ENCODE measurements at places on chromosomes 11 and 22.

DNA sequence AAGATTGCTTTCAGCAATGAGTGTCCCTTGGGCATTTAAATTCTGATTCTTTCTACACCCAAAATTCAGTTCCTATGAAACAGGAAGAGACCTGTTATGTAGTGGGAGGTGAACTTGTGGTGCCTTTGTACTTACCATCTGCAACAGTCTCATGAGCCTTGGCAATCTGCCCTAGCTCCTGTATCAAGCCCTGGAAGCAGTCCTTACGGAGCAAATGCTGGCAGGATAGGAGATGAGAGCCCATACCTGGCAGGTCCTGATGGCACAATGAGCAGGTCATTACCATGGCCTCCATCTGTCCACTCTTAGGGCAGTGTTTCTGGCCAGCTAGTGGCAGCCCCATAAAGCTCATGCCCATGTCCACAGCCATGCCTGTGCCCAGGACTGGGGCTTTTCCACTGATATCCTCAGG lies 10.8 kb downstream of the TRIM66 start:
- DNase-seq = no peak

GRCh38 chr11:126963603-126964363 lies 36.8 kb downstream of the KIRREL3 start:
- peak; percentile 44 for DNase-seq

DNA sequence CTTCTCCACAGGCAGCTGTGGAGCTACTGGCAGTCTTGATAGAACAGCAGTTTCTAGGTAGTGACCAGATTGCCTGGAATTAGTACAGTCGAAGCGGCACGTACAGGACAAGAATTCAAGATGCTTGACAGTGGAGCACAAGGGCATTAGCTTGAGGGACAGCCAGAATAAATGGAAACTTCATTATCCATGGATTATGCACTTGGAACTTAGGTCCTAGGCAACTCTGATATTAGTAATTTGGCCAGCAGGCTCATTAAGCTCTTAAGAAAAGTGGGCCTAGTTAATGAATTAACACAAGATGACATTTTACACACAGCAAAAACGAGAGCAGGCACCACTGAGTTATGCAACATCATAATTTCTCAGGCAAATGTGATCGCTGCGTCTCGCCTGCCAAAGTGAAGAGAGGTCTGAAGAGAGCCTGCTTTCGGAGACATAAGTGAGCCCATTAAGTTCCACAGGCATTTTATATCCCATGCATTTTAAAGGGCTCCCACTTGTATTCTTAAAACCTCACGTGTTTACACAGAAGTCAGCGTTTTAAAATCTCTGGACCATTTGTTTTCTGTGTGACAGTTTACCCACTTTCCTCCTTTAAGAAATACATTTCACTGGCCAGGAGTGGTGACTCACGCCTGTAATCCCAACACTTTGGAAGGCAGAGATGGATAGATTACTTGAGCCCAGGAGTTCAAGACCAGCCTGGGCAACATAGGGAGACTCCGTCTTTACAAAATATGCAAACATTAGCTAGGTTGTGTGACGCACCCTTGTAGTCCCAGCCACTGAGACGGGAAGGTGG lies 66.2 kb downstream of the COMMD9 start:
- no peak for DNase-seq

- DNase-seq = no peak
Observed at GRCh38 chr11:2309251-2310072, 7.6 kb downstream of the TSPAN32 start.

- DNase-seq = no peak
Observed at GRCh38 chr11:70059971-70060370, 18.1 kb upstream of the ANO1 start.

- no peak for DNase-seq
Observed at GRCh38 chr22:29912605-29913398, 29.8 kb downstream of the MTMR3 start.

DNA sequence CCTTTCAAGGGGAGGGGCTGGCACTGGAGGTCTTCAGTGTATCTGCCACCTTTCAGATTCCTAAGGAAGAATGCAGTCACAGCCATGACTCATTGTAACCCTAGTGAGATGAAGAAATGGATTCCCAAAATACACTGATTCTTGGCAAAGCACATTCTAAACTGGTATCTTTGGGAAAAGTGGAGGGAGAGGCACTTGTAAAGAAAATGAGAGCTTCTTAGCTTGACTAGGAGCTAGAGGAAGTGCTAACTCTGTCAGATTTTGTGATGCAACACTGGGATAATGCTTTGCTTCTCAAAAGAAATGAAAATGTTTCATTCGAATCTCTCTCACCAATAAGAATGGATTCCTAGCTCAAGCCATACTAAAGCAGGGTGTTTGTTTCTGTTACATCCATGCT lies 14.3 kb downstream of the NRIP3 start:
- DNase-seq = no peak

- DNase-seq = no peak
Observed at GRCh38 chr11:123527526-123527925, 97.5 kb downstream of the GRAMD1B start.

GRCh38 chr22:20084547-20085413 lies 4.7 kb downstream of the DGCR8 start:
- DNase-seq = no peak

- no peak for DNase-seq
Observed at GRCh38 chr11:127531167-127531566, 530.6 kb upstream of the KIRREL3 start.

GRCh38 chr11:110473706-110474105 lies 44.0 kb downstream of the FDX1 start:
- no peak for DNase-seq

DNA sequence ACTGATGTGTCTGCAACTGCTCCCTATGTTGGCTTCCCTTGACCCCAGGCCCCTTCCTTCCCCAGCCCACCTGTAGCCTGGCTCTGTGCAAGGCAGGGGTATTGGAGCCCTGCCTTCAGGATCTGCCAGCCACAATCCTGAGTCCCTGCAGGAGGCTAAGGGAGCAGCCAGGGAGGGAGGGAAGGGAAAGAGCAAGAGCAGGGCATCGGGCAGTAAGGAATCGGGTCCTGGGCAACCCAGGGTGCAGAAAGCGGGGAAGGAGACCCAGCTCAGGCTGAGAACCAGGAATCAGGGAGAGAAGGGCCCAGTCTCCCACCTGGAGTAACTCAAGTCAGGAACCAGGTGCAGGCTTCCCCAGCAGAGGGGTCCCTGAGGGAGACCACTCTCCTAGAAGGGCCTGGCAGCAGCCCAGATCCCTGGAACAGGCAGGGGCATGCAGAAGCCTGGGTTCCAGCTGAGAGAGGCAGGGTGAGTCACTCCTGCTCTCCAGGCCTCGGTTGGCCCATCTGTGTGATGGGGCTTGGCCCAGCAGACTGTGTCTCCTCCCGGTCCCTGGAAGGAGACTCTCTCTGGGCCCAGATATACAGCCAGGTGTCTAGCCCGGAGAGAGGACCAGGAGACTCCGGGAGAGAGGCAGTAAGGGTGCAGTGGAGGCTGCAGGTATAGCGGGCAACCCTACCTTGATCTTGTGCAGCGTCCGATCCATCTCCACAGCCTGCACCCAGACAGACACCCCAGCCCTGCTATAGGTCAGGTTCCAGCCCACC lies 13.4 kb downstream of the STARD10 start:
- no peak for DNase-seq

DNA sequence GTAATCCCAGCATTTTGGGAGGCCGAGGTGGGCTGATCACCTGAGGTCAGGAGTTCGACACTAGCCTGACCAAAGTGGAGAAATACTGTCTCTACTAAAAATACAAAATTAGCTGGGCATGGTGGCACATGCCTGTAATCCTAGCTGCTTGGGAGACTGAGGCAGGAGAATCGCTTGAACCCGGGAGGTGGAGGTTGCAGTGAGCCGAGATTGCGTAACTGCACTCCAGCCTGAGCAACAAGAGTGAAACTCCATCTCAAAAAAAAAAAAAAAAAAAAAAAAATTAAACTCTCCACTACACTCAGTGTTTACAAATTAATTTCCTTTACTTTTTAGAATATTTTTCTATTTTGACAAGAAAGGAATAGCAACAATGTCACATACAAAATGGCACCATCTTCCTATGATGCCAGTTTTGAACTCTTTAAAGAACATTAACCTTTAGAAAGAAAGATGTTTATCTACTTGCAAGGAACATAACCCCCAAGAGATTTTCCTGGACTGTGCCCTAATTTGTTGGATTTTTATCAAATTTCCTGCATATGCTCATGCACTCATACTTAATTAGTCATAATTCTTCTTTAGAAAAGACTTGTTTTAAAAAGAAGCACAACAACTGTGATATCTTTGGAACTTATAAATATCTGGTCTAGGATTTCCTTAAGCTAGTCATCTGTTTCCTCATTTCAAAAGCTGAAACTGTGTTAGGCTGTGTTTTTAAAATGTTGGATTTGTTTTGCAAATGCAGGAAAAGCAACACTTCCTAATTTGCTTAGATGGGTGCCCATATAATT lies 22.6 kb upstream of the HIPK3 start:
- DNase-seq = no peak

- no peak for DNase-seq
Observed at GRCh38 chr22:19149991-19150390, at the start of gene GSC2. Gene GSC2 (minus strand): TSS chr22:19150292. CDS start chr22:19150283, 9 bp downstream.

DNA sequence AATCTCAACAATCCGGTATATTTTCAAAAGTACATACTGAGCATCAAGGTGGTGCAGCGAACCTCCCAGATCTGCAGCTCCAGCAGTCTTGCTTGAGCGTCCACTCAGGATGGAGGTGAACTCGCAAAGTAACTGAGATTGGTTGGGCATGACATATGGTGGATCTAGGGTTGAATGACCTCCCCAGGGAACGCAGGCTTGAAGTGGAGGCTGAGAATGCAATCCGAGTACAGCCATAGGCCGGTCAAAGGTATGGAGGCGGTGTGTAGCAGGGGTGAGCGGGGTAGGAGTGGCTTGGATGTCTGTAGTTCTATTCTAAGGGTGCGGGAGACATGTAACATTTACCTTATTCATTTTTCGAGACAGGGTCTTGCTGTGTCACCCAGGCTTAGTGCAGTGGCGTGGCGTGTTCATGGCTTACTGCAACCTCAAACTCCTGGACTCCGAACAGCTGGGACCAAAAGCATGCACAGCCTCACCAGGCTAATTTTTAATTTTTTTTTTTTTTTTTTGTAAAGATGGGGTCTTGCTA lies 631 bp upstream of the C22orf39 start:
- DNase-seq = no peak

DNA sequence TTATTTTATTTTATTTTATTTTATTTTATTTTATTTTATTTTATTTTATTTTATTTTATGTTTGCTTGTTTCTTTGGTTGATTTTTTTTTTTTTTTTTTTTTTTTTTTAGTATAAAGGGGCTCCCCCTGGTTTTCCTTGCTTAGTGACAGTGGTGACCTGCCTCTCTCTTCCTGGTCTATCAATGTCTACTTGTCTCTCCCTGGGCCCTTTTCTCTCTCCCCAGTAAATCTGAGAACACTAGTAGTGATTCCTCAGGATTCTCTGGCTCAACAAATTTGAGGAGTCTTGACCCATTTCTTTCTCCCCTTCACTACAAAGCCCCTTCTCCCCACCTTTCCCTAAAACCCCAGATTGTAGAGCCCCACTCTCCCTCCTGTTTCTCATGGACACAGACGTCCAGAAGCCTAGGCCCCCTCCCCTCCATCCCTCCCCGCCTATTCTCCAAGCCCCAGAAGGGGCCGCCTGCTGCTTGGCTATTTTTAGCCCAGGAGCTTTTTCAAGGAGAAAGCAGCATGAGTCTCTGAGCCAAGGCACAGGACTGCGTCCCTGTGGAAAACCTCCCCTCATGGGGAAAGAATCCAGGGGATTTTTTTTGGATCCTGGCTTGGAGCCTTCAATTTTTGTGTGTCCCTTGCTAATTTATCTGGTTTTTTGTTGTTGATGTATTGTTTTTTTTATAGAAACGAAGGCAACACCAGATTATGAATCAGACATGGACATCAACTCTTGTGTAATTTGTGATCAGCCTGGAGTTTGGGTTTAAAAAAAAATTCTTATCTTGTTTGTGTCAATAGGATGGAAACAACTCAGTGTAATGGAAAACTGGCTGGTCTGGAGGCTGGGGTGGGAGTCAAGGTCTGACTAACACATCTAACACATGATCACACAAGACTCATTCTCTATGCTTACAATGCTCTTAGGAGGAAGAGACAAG lies 17.5 kb upstream of the ACCSL start:
- no peak for DNase-seq

GRCh38 chr22:19631899-19632667 lies 82.2 kb upstream of the SEPTIN5 start:
- no peak for DNase-seq

DNA sequence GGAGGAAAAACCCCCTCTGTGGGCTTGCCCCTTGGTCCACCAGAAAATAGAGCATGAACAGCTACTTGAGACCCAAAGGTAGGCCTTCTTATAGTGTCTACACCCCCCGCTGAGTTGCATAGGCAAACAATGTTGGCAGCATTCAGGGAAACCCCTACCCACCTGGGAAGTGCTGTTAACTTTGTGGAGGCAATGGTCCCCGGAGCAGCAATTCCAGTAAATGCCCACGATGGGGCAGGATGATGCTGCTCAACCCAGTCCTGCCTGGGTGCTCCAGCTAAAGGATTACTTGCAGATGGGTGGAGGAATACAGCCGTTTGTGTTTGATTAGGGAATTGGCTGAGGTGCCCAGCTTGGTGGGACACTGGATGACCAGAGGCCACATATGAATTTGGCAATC lies 381.3 kb upstream of the ANO5 start:
- DNase-seq = no peak

DNA sequence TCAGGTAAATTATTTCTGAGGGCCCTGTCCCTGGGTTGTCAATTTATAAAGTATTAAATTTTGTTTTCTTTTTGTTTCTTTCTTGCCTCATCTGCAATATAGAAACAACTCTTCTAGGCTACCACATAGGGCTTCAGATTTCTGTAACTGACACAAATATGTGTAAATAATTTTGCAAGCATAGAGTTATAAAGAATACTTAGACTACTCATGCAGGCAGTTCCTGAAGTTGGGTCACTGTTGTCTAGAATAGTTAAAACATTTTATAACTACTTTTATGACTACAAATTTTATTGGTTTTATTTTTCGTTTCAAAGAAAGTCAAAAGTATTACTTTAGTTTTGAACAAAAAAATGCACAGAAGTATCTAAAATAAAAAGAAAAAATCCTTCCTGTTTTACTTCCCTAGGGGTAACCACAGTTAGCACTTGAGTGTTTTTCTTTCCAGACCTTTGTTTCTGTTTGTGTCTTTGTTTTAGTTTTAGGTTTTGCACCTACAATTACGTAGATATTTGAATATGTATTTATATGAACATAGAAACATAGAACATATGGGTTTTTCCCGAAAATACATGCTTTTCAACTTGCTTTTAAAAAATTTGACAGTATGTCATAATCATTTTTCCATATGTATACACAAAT lies 12.4 kb upstream of the TMEM123 start:
- no peak for DNase-seq

- no peak for DNase-seq
Observed at GRCh38 chr11:107619926-107620325, 29.0 kb downstream of the ELMOD1 start.

GRCh38 chr22:21571679-21572078 lies 4.2 kb downstream of the UBE2L3 start:
- DNase-seq = no peak

Measured in upper lobe of left lung (tissue), 6 donors.